Caco-2 (cell line): ENCODE measurements at places on chromosomes 5 and 9. TPM values are rescaled to one million over a fixed set of nuclear protein-coding genes. Genes with fewer than 3 reads are reported as not detected.
A peak's percentile ranks its signal among the peaks of the same experiment; 100 is the strongest.

DNA sequence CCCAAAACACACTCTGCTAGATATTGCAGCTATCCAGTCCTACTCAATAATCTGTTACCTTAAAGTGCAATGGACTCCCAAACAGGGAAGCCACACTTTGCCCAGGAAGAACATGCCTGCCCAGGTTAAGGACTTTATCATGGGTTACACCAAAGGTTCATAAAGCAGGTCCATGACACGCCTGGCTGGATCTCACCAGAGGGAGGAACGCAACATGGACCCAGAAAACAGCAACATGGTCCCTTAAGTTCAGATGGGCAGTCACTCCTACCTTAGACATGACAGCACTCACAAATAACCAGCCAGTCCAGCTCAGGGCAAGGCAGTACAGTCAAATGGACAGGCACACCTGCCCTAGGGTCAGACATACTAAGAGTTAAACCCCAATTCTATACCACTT, 3.8 kb downstream of the P4HA2 start:
- no peak overlapping the region for H3K4me3 ChIP-seq
- DNase-seq = no peak
- no peaks in the 10 kb centered on the region for H3K36me3 ChIP-seq
- peaks cover 5% of the 10 kb centered on the region; the same call in 1 of the 2 replicates for H3K4me1 ChIP-seq

DNA sequence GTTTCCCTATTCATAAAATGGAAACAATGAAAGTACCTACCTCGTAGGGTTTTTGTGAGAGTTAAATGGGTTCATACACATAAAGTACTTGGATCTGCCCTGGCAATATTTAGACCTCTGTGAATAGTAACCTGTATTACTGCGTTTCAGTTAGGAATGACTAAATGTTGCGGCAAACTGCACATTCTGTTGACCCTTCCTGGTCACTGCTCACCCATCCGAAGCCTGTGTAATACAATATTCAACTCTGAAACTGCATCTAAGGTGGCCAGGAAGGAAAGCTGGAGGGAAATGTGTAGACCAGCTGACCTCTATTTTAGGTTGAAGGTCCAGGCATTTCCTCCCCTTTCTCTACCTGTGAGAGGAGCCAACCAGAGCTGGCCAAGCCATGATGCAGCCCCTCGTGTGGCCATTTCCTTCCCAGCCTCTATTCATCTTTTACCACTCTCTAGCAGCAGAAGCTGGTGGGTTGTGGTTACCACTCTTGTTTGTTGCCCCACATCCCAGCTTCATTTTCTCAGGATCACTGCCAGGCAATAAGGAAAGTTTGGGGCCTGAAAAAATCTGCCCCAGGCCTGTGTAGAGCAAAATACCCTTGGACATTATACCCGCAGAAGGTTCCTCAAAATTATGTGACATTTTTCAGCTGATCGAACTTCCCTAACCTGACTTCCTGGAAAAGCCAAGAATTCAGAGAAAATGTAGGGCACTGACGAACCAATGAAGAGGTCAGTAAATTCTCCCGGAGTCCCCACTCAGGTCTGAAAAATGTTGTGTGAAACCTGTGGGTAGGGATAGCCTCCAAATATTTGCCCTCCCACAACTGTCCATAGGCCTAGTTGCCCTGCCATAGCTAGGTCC, 20.5 kb upstream of the PDCD1LG2 start:
- no peak for DNase-seq
- no peaks in the 10 kb centered on the region for H3K4me1 ChIP-seq
- no peak overlapping the region for H3K4me3 ChIP-seq
- no peaks in the 10 kb centered on the region for H3K27me3 ChIP-seq
- no peaks in the 10 kb centered on the region for H3K36me3 ChIP-seq
- no peak overlapping the region for H3K27ac ChIP-seq

DNA sequence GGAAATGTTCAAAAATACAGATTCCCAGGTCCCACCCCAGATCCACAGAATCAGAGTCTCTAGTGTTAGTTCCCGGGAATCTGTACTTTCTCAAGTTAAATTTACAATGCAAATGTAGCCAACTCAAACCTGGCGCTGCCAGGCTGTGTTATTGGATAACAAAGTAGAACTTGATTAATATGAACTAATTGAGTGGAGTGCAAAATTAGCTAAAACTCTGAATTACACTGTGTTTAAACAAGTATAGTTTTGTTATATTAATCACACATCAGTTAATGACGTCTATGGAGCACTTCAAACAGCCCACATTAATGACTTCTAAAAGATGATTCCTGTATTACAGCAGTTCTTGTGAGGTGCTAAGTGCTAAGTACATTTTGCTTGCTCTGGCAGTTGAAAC, 32.4 kb upstream of the CYFIP2 start:
- DNase-seq = no peak
- 0 out of 2 replicates have a peak, but pooled peaks cover 4% of the 10 kb centered on the region for H3K4me1 ChIP-seq
- no peaks in the 10 kb centered on the region for H3K27me3 ChIP-seq

DNA sequence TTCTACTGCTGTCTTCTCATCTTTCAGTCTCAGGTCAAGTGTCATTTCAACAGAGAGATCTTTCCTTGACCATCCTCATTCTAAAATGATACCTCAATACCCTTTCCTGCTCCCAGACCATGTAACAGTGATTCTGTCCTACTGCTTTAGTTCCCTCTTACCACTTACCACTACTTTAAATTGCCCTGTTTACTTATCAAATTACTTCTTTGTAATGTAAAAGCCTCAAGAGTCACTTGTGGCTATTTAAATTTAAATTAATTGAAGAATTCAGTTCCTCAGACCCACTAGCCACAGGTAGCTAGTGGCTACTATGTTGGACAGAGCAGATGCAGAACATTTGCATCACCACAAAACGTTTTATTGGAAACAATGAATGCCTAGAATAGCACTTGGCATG, 217.3 kb downstream of the ADAMTS6 start:
- no peak for DNase-seq
- H3K4me1 ChIP-seq = peaks cover 3% of the 10 kb centered on the region; the same call in 1 of the 2 replicates
- H3K36me3 ChIP-seq = no peaks in the 10 kb centered on the region
- no peak overlapping the region for H3K27ac ChIP-seq

The DNAJA1 gene
- total RNA-seq = 187 and 198 TPM in 2 replicates

The MACIR gene
- total RNA-seq = 4.1 and 5.2 TPM in 2 replicates

DNA sequence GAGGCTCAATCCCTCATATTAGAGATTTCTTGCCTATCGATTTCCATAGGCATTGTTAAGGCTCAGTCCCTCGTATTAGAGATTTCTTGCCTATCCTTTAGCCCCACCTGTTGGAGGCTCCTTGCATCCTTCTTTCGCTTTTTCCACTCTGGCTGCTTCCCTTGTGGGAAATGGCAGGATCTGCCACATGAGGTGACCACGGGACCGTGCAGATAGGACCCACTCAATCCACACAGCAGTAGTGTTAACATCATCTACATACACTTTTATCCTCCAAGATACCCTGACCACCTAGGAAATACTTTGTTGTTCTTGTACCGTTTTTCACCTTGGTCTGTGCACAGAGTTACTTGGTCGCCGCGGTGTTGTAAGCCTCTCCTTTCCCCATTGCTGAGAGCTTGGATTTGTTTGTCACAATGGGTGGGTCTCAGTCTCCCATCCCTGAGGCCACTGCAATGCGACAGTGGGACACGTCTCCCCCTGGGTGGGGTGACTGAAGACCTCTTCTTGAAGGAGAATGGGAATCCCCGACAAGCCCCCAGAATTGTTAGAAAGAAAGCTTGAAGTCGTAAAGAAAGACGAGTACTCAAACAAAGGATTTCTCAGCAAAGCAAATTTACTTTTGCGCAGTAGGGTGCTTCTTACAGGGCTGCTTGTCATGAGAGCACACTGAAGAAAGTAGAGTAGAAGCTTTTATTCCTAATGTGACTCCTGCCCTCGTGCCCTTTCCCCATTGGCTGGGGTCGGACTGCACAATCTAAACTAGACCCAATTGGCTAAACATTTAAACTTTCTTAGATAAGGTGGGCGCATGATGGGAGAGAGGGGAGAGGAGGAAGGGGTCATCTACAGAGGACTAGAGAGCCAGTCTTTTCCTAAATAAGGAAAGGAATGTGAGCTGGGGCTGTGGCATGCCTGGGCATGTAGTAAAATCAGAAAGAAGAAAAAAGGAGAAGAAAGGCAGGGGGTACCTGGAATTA, 19.8 kb downstream of the IFT74 start:
- peak; percentile 47 for DNase-seq
- H3K36me3 ChIP-seq = no peaks in the 10 kb centered on the region
- peak overlapping the region; percentile 85 for H3K27ac ChIP-seq
- peak overlapping the region; percentile 24 for H3K4me3 ChIP-seq
- no peaks in the 10 kb centered on the region for H3K4me1 ChIP-seq
- no peaks in the 10 kb centered on the region for H3K27me3 ChIP-seq

The PCDHGA9 gene
- total RNA-seq = 2.8 and 4.4 TPM in 2 replicates

- no peak for DNase-seq
- no peaks in the 10 kb centered on the region for H3K36me3 ChIP-seq
- 0 out of 2 replicates have a peak, but pooled peaks cover 5% of the 10 kb centered on the region for H3K4me1 ChIP-seq
- no peaks in the 10 kb centered on the region for H3K27me3 ChIP-seq
- H3K4me3 ChIP-seq = no peak overlapping the region
- H3K27ac ChIP-seq = peak overlapping the region; percentile 46
These were observed 17.7 kb downstream of the RFX3 start for GRCh38 chr9:3508078-3508431.

GRCh38 chr5:141814064-141814964, 63.9 kb downstream of the PCDH1 start:
- H3K27me3 ChIP-seq = peaks cover 1% of the 10 kb centered on the region; the same call in 1 of the 2 replicates
- H3K27ac ChIP-seq = no peak overlapping the region
- no peaks in the 10 kb centered on the region for H3K36me3 ChIP-seq
- H3K4me1 ChIP-seq = no peaks in the 10 kb centered on the region

DNA sequence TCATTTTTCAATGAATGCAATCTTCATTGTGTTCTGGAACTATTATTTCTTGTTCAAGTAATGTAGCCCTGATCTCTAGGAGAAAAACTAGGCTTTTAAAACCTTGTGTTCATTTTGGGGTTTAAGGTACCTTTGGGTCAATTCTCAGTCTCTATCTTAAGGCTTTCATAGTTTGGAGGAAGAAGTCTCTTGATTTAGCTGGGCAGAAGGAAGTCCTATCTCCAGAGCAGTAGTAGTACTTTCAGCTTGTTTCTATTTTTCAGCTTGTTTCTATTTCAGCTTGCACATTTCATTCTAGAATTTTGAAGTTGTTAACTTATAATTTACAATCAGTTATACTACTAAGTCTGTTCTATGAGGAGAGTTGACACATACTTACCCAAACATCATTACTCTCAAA, 15.2 kb downstream of the CSNK1G3 start:
- no peak overlapping the region for H3K27ac ChIP-seq
- H3K27me3 ChIP-seq = no peaks in the 10 kb centered on the region
- no peak for DNase-seq
- no peak overlapping the region for H3K4me3 ChIP-seq

DNA sequence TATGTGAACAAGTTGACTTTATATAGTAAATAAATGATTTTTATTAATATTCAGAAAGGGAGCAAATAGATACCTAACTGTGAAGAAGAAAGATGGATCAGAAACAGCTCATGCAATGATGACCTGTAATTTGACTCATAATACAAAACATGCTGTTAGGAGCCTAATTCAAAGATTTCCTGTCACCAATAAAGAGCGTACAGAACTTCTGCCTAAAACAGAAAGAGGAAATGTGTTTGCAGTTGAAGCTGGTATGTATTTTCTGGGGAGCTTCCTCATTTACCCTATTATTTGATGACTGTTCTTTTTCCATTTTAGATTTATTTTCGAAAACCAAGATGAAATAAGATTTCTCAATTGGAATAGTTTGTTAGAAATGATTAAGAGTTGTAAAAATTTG, 11.4 kb downstream of the YTHDC2 start:
- H3K27ac ChIP-seq = no peak overlapping the region
- no peaks in the 10 kb centered on the region for H3K36me3 ChIP-seq
- DNase-seq = no peak
- H3K4me1 ChIP-seq = no peaks in the 10 kb centered on the region
- H3K27me3 ChIP-seq = no peaks in the 10 kb centered on the region
- H3K4me3 ChIP-seq = no peak overlapping the region

DNA sequence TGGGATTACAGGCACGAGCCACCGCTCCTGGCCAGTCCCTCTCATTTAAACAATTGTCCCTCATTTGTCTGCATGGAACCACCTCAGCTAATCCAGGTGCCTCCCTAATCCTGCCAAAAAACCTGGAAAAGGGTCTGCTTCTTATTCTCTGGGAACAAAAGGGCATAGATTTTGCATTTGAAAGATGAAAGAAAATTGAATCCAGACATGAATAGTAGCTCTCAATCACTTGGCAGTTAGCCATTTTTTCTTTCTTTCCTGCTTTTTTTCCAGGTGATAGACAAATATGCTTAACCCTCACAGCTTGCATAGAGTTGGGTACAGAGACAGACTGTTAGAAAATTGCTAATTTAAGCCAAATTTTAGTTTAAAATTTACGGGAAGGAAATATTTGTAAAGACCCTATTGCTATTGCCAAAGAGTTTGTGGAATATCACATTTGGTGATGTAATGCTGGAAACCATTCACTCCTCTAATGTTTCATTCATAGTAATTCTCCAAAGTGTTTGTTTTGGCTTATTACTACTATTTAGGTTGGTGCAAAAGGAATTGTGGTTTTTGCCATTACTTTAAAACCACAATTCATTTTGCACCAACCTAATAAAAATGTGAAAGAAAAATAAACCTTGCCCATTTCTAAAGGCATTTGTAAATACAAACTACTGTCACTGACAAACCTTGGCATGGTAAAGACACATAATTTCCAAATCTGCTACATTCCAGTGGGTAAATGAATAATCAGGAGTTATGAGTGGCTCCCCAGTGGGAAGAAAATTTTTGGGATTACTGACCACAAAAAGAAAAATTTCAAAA, 80.5 kb upstream of the JAK2 start:
- no peaks in the 10 kb centered on the region for H3K4me1 ChIP-seq
- no peaks in the 10 kb centered on the region for H3K27me3 ChIP-seq
- no peak overlapping the region for H3K27ac ChIP-seq
- DNase-seq = no peak
- H3K36me3 ChIP-seq = no peaks in the 10 kb centered on the region
- H3K4me3 ChIP-seq = no peak overlapping the region

DNA sequence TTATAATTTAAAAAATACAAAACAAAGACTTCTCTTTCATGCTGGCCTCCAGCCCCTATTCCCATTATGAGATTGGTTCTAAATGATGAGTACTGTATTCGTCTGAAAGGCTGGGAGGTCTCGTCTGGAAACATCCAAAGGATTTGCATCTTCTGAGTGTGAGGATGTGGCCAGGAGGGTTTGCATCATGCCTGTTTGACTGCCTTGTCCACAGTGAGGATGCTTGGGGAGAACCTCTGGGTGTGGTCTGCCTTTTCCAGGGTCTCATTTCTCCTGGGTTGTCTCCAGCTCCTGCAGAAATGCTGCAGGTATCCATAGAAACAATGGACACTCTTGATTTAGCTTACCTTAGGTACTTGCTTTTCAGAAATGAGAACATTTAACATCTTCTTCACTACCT, 26.4 kb upstream of the CXCL14 start:
- H3K4me3 ChIP-seq = no peak overlapping the region
- H3K36me3 ChIP-seq = no peaks in the 10 kb centered on the region
- H3K4me1 ChIP-seq = peaks cover 21% of the 10 kb centered on the region
- DNase-seq = no peak
- H3K27me3 ChIP-seq = no peaks in the 10 kb centered on the region; the same call in 1 of the 2 replicates

The CNTNAP3 gene
- total RNA-seq = not detected in 2 replicates

DNA sequence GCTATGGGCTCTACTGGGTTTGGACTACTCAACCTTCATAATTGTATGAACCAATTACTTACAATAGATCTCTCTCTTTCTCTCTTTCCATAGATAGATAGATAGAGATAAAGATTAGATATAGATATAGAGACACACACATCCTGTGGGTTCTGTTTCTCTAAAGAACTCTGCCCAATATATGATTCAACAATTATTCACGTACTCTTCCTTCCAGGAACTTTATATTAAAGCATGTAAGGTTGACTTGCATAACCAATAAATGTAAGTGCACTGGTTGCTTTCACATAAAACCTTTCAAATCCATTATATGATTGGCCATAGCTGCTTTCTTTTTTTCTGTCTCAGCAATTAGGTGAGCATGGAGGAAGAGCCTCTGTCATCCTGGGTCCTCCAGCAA, 46.7 kb upstream of the CDH18 start:
- no peaks in the 10 kb centered on the region for H3K4me1 ChIP-seq
- DNase-seq = no peak
- H3K27ac ChIP-seq = no peak overlapping the region
